ENCODE measurements at places on chromosomes 4 and X.

DNA sequence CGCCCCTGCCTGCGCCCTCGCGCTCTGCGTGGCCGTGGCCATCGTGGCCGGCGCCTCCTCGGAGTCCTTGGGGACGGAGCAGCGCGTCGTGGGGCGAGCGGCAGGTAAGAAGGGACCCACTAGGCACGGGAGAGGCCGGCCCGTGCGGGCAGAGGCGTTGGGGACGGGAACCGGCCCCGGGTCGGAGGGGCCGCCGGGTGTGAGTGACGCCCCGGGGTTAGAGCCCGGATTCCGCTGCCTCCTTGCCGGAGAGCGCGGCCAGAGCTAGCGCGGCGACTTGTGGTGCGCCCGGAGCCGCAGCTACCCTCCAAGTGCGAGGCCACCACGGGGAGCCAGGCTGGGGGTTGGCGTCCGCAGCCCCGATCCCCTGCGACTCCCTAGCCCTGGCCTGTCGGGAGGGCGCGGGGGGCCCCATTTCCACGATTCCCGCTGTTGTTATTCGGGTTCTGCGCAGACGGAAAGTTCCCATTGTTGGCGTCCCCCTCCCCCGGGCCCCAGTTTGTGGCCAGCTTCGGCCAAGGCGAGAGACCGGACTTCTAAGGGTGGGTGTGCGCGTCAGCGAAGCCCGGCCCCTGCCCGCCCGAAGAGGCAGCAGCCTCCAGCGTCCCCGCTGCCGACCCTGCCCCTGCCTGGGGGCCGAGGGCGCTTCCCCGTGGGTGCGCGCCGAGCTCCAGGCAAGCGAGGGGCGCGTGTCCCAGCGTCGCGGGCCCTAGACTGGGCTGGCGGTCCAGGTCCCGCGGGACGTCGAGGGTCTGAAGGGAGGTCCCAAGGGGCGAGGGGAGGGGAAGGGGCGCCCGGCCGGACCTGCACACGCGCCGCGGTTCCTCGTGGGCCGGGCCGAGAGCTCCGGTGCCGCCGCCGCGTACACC lies 1.1 kb downstream of the FGFR3 start:
- DNase-seq = no peak

- DNase-seq = peak; percentile 11
Measured at GRCh38 chrX:68433155-68433980, at the start of gene OPHN1. TSS of gene OPHN1 (minus strand) at chrX:68433495. CDS start at chrX:68433020, 475 bp downstream.

DNA sequence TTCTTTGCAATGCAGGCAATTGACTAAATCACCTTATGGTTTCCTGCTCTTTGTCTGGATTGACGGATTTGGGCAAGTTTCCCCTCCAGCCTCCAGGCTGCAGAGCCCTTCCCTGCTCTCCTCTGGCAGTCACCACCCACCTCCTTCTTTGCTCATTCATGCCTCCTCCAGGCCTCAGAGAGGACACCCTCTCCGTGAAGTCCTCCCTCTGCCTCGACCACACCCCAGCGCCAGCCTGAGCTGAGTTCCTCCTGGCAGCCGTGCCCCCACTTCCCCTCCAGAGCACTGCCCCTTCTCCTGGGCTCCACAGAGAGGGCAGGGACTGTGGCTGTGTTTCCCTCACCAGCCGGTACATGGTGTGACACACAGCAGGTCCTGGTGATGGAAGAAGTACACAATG lies 53.7 kb downstream of the DCTD start:
- DNase-seq = no peak

GRCh38 chrX:47202877-47203276 lies 9.2 kb downstream of the UBA1 start:
- no peak for DNase-seq

DNA sequence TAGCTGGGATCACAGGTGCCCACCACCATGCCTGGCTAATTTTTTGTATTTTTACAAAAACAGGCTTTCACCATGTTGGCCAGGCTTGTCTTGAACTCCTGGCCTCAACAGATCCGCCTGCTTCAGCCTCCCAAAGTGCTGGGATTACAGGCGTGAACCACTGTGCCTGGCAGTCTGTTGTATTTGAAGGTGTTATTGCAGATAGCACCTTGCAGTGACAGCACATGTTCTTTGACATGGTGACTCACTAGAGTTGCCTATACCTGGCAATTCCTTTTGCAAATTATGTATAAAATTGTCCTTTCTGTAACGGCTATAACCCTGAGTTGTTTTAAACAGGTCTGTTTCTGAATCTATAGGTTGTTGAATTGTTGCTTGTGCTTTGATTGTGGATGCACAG lies 7.9 kb downstream of the OGT start:
- DNase-seq = no peak

GRCh38 chrX:16979226-16979625 lies 32.8 kb downstream of the REPS2 start:
- DNase-seq = no peak

- no peak for DNase-seq
Measured at GRCh38 chr4:8648816-8649630, 56.5 kb downstream of the CPZ start.

DNA sequence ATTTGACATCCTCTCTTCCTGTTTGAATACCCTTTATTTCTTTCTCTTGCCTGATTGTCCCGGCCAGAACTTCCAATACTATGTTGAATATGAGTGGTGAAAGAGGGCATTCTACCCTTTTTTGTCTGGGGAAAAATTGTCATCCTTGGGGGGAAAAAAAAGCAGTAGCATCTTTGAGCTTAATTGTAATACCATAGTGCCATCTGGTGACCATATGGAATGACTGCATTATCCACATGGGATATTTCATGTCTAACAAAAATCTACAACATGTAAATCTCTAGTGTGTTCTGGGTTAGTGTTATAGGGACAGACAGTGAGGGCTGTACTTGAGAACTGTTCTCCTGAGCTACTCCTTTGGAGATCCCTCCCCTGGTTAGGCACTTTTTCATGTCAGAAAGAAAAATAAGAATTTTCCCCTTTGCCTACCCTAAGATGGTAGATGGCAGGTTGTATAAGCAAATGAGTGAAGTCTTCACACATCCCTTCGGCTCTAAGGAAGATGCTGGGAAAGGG lies 26.0 kb downstream of the CAPN6 start:
- DNase-seq = no peak

DNA sequence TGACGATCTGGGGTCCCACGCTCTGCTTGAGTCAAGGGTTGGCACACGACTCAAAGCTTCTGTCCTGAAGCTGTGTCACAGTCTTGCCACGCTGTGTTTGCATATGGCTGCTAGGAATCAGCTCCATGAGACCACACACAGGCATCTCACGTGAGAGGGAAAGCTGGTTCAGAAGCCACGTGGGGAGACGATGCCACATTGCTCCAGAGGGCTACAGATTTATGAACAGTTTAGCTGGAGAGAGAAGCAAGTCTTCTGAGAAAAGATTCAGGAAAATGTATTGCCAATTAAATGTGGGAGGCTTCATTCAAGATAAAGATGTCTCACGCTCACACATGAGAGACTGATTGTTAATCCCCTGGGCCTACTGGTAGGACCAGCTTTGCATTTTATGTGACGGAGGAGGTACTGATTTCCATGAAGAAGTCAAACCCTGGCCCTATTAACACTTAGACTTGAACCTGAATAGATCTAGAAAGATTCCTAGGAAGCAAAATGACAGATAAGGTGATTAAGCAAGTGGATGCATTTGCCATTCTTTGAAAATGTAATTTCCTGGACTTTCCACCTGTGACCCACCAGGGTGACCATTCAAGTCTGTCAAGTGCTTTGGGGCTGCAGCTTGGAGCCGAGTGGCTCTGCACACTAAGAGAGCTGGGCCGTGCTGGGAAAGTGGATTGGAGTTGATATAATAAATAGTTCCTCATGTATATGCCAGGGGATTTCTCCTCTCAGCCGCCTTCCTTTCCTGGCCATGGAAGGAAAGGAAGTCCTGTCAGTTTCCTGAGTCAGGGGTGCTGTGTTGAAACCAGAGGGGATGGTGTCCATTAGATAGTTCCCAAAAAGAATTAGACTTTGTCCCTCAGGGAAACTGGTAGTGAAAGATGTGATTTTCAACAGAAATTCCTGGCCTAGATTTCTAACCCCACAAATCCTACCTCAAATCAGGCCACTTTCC lies 29.0 kb downstream of the ENPP6 start:
- DNase-seq = no peak

DNA sequence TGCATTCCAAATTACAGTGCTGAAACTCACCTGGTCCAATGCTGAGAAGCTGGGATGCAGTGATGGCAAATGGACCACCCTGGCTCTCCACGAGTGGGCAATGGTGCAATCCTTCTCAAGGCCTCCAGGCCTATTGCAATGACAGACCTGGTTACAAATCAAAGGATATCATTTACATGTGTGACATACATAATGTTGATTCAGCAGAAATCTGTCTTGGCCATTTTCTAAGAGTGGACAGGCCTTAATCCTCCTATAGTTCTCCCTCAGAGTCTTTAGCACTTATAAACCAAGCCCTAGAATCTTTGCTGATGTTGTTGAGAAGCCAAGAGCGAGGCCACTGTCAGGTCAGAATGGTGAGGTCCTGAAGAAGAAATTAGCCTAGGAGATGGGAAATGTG lies 17.1 kb downstream of the LRAT start:
- DNase-seq = no peak

DNA sequence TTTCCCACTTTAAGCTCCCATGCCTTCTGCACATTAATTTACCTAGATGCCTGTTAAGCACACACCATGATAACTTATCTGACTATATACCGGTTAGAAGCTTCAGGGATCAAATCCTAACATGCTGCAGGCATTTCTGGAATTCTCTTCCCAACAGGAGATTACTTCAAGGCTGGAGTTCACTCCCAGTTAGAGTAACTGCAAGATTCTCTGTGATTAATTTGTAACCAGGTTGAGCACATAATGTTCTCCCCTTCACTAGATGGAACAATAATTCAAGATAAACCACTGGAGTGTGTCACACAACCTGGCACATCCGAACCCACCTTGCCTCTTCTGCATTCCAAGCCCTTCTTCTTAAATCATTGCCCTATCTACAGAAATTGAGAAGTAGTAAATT lies 11.8 kb upstream of the UGT2A3 start:
- DNase-seq = no peak

GRCh38 chr4:15695240-15695699 lies 7.6 kb upstream of the BST1 start:
- DNase-seq = no peak

GRCh38 chr4:152106113-152106763 lies 345.4 kb upstream of the GATB start:
- DNase-seq = no peak

DNA sequence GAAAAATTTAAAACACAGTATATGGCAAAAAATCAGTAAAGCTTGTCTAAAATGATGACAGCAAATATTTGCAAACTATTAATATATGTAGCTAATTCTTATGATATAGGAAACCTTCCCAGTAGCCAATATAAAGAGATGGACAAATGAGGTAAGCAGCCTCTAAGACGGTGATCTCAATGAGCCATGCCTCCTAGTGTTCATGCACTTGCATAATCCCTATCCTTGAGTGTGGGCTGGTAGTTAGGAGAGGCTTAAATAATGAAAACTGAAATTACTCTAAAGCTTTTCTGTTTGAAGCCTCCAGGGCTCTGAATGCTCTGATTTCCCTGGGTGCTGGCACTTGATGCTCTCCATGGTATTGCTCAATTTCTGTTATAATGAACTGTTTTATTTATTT lies 24.6 kb upstream of the ARMCX4 start:
- no peak for DNase-seq

GRCh38 chrX:16711893-16712547 lies 449 bp downstream of the CTPS2 start:
- no peak for DNase-seq

DNA sequence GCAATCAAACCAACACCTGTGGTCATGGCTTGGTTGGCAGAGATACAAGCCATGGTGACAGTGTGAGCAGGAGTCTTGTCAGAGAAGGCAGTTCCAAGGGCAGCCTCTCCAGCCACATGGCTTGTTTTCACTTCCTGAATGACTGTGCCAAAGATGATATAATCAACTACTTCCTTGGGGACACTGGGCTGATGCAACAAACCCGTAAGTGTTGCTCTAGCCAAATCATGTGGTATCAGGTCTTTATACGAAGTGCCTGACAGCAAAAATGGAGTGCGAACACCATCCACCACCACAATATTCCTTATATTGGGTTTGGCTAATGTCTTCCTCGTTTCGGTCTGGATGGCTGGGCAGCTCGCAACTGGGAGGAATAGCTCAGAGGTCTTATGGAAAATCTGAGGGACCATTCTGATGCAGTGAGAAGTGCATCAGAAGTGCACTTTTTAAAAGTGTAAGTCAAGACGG lies 922.0 kb downstream of the NLGN4X start:
- DNase-seq = no peak

DNA sequence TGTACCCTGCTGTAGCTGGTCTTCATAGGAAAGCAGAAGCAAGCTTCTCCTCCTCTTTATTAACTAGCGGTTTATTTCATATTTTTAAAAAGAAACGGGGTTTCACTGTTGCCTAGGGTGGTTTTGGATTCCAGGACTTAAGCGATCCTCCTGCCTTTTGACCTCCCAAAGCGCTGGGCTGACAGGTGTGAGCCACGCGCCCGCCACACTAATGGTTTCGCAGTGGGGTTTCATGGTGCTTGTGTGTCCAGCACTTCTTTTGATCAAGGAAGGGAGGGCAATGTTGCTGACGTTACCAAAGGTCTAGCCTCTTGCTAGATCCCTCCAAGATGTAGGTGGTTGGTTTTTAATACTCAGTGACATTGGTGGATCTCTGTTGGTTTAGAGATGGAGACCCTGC lies 1.4 kb downstream of the MAEA start:
- no peak for DNase-seq

DNA sequence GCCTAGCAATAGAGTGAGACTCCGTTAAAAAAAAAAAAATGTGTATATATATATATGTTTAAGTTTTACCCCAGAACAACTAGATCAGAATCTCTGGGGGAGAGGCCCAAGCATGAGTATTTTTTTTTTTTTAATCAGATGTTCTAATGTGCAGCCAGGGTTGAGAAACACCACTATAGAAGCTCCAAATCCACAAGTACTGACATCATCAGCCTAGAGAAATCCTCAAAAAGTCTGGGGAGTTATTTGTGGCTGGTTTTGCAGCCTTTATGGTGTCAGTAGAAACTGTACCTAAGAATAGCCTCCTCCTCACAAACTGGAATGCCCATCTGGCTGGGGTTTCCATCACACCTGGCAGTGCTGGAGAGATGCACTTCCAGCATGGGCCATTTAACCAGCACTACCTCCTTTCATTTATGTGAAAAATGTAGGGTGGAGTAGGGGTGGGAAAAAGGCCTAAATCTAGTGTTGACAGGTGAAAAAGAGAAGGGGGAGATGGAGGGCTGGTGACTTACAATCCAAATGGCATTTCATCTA lies 93.5 kb downstream of the CBLL2 start:
- DNase-seq = no peak

DNA sequence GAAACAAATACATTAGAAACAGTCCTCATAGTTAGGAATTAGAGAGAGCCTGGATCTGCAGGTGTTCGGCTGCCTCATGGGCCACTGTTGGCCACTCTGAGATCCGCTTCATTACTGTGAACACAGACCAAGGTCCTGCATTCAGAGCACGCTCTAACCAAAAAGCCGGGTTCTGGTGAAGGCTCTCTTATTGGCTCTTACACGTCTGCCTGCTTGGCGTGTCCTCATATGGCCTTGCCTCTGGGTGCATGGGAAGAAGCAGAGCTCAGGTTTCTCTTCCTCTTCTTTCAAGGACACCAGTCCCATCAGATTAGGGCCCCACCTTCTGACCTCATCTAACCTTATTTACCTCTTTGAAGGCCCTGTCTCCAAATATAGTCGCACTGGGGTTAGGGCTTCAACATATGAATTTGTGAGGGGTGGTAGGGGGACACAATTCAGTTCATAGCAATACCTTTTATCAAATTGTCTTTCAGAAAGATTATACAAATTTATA lies 37.1 kb upstream of the ELF2 start:
- no peak for DNase-seq

GRCh38 chr4:2924765-2925301 lies 38.4 kb downstream of the NOP14 start:
- no peak for DNase-seq

GRCh38 chr4:54103190-54103574 lies 3.2 kb downstream of the GSX2 start:
- DNase-seq = no peak
